ENCODE measurements at places on chromosomes 12 and 14.

DNA sequence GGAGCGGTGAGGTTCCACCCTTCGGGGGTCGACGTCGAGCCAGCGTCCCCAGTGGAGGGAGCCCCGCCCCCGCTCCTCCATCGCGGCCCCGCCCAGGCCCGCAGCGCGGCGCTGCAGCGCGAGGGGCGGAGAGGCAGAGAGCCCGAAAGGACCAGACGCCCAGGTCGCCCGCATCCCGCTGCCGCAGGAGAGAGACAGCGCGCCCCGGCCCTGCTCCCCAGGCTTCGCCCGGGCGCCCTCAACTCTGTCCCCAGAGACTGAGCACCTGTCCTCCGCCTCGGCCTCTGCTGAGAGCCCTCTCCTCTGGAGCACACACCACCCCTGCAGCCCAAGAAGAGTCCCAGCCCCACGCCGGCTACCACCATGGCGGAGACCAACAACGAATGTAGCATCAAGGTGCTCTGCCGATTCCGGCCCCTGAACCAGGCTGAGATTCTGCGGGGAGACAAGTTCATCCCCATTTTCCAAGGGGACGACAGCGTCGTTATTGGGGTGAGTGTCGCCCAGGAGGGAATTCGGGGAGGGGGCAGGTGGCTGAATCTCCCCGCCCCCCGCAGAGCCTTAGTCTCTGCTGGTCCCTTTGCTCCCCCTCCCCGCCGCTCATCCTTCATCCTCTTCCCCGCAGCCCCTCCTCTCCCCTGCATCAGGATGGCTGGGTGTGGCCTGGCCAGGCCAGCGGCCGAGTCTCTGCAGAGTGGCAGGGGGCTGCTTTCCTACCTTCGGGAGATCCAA is at the start of gene KIF5A:
Gene KIF5A (plus strand): TSS at position 136 of the 732 bp plus-strand sequence. CDS start 228 bp downstream, at position 364.
- peak within 1 kb of the TSS; percentile 85 for H3K4me3 ChIP-seq
- H3K36me3 ChIP-seq = peaks cover 9% of the 10 kb centered on the region
- peaks cover 33% of the 10 kb centered on the region for H3K27me3 ChIP-seq
- H3K27ac ChIP-seq = no peak within 1 kb of the TSS

GRCh38 chr12:52915637-52916036 is 10.8 kb upstream of the KRT8 start:
- peaks cover 2% of the 10 kb centered on the region for H3K4me1 ChIP-seq
- no peaks in the 10 kb centered on the region for H3K27me3 ChIP-seq
- no peak overlapping the region for H3K4me3 ChIP-seq
- DNase-seq = no peak
- no peak overlapping the region for H3K27ac ChIP-seq

- H3K4me3 ChIP-seq = no peak overlapping the region
- H3K27me3 ChIP-seq = no peaks in the 10 kb centered on the region
- no peak overlapping the region for H3K27ac ChIP-seq
- peaks cover 5% of the 10 kb centered on the region for H3K4me1 ChIP-seq
- no peak for DNase-seq
Measured at GRCh38 chr12:1619587-1619986, 9.4 kb upstream of the WNT5B start.

DNA sequence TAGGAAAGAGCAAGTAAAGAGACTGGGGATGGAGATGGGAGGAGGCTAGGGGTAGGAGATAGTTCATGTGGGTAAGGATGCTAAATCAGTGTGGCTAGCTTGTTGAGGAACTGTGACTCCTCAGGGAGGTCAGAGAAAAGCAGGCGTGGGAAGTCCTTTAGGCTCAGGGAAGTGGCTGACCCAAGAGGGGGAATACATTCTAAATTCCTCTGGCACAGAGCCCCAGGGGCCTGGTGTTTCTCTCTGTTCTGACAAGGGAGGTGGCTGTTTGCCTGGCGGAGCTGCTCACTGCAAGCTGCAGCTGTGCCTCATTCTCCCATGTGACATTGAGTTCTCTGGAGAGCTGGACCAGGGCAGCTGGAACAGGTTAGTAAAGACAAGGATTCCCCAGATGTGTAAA is 152.2 kb upstream of the SLC38A2 start:
- no peak overlapping the region for H3K4me3 ChIP-seq
- no peaks in the 10 kb centered on the region for H3K36me3 ChIP-seq
- no peak overlapping the region for H3K27ac ChIP-seq

GRCh38 chr12:29804019-29804418 is 20.3 kb upstream of the TMTC1 start:
- no peak for DNase-seq
- no peaks in the 10 kb centered on the region for H3K36me3 ChIP-seq
- no peaks in the 10 kb centered on the region for H3K4me1 ChIP-seq
- H3K27me3 ChIP-seq = no peaks in the 10 kb centered on the region

GRCh38 chr14:106586098-106586704 is 1059.8 kb downstream of the TMEM121 start:
- no peak overlapping the region for H3K27ac ChIP-seq
- no peak for DNase-seq
- no peak overlapping the region for H3K4me3 ChIP-seq
- no peaks in the 10 kb centered on the region for H3K4me1 ChIP-seq
- H3K27me3 ChIP-seq = no peaks in the 10 kb centered on the region

GRCh38 chr12:107602446-107602845 is 83.2 kb upstream of the PWP1 start:
- no peaks in the 10 kb centered on the region for H3K36me3 ChIP-seq
- DNase-seq = no peak
- no peaks in the 10 kb centered on the region for H3K4me1 ChIP-seq
- H3K27ac ChIP-seq = no peak overlapping the region
- no peaks in the 10 kb centered on the region for H3K27me3 ChIP-seq

DNA sequence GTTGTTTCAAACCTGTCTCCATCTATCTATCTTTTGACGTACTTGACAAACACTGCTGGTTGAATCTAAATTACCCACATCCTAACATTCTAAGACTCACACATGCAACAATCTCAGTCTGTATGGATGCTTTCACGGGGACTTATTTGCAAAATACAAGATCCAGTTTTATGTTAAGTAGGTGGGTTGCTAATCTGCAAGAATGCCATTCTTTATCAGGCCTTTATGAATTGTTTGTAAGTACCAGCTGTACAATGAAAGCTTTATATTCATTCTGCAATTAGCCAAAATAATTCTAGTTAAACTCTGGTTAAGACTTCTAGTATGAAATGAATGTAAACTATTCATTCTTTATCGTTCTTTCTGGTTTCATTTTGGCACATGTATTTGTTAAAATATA is 135.1 kb downstream of the NAV3 start:
- H3K27ac ChIP-seq = no peak overlapping the region
- no peak for DNase-seq
- no peaks in the 10 kb centered on the region for H3K36me3 ChIP-seq
- no peaks in the 10 kb centered on the region for H3K4me1 ChIP-seq
- no peaks in the 10 kb centered on the region for H3K27me3 ChIP-seq

DNA sequence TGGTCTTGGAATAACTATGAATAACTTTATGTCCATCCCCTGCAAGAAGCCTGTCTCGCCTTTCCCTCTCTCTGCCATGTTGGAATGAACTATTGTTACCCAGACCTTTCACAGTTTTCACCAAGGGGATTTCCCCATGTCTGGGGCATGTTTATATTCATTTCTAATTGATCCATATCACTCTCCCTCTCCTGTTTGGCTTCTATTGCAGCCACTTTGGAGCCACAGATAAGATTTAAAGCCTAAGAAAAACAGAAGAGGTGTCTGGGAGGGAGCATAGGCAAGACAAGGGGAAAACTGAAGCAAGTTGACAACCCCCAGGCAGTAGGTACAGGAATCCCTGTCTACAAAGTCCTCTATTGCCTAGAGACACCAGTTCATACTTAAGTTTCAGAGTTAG is 41.0 kb upstream of the FOXJ2 start:
- H3K27me3 ChIP-seq = no peaks in the 10 kb centered on the region
- DNase-seq = no peak
- H3K36me3 ChIP-seq = no peaks in the 10 kb centered on the region
- no peak overlapping the region for H3K4me3 ChIP-seq
- no peak overlapping the region for H3K27ac ChIP-seq

GRCh38 chr14:74938531-74939495 is 15.8 kb upstream of the RPS6KL1 start:
- no peak for DNase-seq
- H3K36me3 ChIP-seq = no peaks in the 10 kb centered on the region
- H3K27ac ChIP-seq = no peak overlapping the region
- H3K27me3 ChIP-seq = no peaks in the 10 kb centered on the region
- peak overlapping the region; percentile 32 for H3K4me3 ChIP-seq
- H3K4me1 ChIP-seq = peaks cover 14% of the 10 kb centered on the region

DNA sequence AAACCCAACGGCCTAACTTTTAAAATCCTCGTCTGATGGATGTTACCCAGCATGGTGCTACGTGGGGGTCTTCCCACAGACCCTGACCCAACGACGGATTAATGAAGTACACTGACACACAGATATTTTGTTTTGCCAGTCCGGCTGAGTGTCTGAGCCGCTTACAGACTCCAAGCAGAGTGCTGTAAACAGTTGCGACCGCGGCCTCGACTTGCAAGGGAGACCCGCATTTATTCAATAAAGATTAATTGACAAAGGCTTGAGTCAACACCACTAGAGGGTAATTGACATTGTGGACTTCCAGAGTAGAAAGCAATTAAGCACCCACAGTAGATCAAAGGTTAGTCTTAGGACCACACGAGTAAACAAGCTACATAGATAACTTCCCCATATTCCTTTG is 1042.4 kb downstream of the AACS start:
- peak overlapping the region; percentile 76 for H3K27ac ChIP-seq
- H3K4me3 ChIP-seq = no peak overlapping the region
- H3K27me3 ChIP-seq = no peaks in the 10 kb centered on the region
- peak; percentile 9 for DNase-seq

GRCh38 chr12:79690142-79690637 is 574 bp downstream of the PAWR start:
- H3K4me1 ChIP-seq = peaks cover 2% of the 10 kb centered on the region
- no peaks in the 10 kb centered on the region for H3K36me3 ChIP-seq
- H3K27me3 ChIP-seq = no peaks in the 10 kb centered on the region

DNA sequence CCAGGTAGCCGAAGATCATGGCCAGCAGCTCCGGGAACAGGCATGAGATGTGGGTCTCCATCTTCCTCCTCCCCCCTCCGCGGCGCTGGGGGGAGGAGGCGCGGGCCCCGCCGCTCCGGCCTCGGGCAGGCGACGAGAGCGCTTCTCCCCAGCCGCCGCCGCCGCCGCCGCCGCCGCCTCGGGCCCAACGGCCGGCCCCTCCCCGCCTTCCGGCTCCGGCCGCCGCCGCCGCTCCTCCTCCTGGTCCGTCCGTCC is 448 bp downstream of the FBXL14 start:
- H3K27ac ChIP-seq = peak overlapping the region; percentile 88
- peaks cover 50% of the 10 kb centered on the region for H3K4me1 ChIP-seq
- H3K4me3 ChIP-seq = peak overlapping the region; percentile 93
- DNase-seq = no peak

DNA sequence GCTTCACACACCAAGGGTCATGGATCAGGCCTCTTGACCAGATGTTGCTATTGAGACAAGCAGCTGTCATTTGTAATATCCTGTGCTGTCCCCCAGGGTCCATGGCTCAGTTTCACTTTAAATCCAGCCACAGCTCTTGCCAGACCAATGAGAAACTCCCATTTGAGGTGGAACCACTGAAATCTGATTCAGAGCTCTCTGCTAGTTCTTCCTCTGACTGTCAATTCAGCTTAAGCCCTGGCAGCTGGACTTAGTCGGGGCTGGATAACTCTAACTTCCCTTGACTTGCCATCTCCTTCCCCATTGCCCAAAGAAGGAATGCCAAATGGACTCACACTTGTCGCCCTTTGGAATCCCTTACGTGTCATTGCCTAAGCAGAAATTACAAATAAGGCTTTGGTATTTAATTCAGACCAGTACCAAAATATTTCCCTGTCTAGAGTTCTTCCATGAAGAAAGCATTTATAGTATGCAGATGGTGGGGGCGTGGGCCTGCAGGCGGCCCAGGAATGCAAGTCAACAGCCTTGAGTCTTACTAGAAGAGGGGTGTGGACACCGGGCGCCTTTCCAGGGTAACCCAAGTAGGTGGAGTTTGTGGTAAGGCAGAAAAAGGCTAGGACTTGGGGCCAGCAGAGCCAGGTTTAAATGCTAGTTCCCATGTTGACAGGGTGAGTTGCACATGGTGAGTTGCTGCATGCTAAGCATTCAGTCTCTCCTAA is 96.9 kb upstream of the TMPO start:
- H3K4me1 ChIP-seq = peaks cover 7% of the 10 kb centered on the region
- no peak overlapping the region for H3K4me3 ChIP-seq
- DNase-seq = no peak
- H3K27me3 ChIP-seq = no peaks in the 10 kb centered on the region

GRCh38 chr14:65301862-65302539 is 110.5 kb upstream of the FUT8 start:
- no peaks in the 10 kb centered on the region for H3K36me3 ChIP-seq
- H3K4me1 ChIP-seq = peaks cover 18% of the 10 kb centered on the region
- no peak for DNase-seq
- no peak overlapping the region for H3K27ac ChIP-seq
- H3K4me3 ChIP-seq = no peak overlapping the region

- H3K36me3 ChIP-seq = no peaks in the 10 kb centered on the region
- H3K27me3 ChIP-seq = no peaks in the 10 kb centered on the region
- H3K4me1 ChIP-seq = peaks cover 7% of the 10 kb centered on the region
- H3K4me3 ChIP-seq = no peak overlapping the region
Measured at GRCh38 chr12:76680940-76681339, 83.0 kb upstream of the ZDHHC17 start.

DNA sequence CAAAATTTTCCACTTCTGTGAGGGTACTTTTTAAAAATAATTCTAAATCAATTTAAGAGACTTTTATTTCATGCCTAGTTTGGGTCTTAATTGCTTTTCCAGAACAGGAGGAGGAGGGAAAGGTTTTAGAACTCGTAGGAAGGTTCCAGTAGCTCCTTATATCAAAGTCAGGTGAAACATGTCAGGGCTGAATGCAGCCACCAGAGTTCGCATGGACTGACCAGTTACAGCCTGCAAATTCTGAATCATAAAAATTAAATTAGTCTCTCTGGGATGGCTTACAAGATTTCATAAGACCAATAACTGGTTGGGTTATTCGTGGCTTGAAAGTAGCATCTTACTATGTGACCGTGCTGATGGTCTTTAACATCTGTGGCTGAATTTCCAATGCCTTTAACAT is 397 bp downstream of the BDKRB1 start:
- no peaks in the 10 kb centered on the region for H3K4me1 ChIP-seq
- no peaks in the 10 kb centered on the region for H3K36me3 ChIP-seq
- H3K27ac ChIP-seq = no peak overlapping the region

- peaks cover 48% of the 10 kb centered on the region for H3K36me3 ChIP-seq
- no peak for DNase-seq
- H3K4me3 ChIP-seq = no peak overlapping the region
- H3K27ac ChIP-seq = no peak overlapping the region
- no peaks in the 10 kb centered on the region for H3K27me3 ChIP-seq
Measured at GRCh38 chr12:14505626-14506596, 61.8 kb downstream of the PLBD1 start.

GRCh38 chr14:63671987-63672386 is 30.3 kb upstream of the WDR89 start:
- no peak overlapping the region for H3K27ac ChIP-seq
- H3K27me3 ChIP-seq = no peaks in the 10 kb centered on the region
- DNase-seq = no peak
- no peaks in the 10 kb centered on the region for H3K4me1 ChIP-seq

- no peaks in the 10 kb centered on the region for H3K27me3 ChIP-seq
- H3K27ac ChIP-seq = no peak overlapping the region
- DNase-seq = peak; percentile 51
- H3K4me3 ChIP-seq = no peak overlapping the region
Measured at GRCh38 chr12:42372154-42372791, 46.3 kb downstream of the PPHLN1 start.

All from neuronal stem cell (in vitro differentiated cells).